Stimulated activated CD4-positive, alpha-beta T cell treated with anti-CD3 and anti-CD28 coated beads, Interleukin-2, amount 100 ng/mL, for 4 hours (primary cell): ENCODE measurements at places on chromosomes 2 and 18.

DNA sequence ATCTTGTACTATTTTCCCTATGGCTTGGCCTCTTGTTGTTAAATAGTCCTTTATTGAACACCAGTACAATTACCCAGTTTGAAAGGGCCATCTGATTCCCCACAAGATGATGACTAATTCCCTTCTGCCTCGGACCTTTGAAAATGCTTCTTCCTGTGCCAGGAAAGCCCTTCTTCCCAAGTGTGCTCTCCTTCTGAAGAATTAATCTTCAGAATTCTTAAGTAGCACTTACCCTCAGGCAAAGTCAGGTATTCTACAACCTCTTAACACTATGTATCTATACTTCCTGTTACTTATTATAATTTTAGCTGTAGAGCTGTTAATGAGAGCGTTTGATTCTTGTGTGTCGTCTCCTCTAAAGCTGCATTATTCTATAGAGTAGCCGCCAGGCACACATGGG, 28.6 kb upstream of the MEX3C start:
- DNase-seq: no peak

- DNase-seq: no peak
These were observed 15.7 kb downstream of the SOWAHC start for GRCh38 chr2:109629867-109630266.

GRCh38 chr2:10378189-10378588, 69.9 kb downstream of the ODC1 start:
- DNase-seq: no peak

- peak; percentile 15 for DNase-seq
These were observed 163.5 kb upstream of the CXCR4 start for GRCh38 chr2:136281281-136282114.

DNA sequence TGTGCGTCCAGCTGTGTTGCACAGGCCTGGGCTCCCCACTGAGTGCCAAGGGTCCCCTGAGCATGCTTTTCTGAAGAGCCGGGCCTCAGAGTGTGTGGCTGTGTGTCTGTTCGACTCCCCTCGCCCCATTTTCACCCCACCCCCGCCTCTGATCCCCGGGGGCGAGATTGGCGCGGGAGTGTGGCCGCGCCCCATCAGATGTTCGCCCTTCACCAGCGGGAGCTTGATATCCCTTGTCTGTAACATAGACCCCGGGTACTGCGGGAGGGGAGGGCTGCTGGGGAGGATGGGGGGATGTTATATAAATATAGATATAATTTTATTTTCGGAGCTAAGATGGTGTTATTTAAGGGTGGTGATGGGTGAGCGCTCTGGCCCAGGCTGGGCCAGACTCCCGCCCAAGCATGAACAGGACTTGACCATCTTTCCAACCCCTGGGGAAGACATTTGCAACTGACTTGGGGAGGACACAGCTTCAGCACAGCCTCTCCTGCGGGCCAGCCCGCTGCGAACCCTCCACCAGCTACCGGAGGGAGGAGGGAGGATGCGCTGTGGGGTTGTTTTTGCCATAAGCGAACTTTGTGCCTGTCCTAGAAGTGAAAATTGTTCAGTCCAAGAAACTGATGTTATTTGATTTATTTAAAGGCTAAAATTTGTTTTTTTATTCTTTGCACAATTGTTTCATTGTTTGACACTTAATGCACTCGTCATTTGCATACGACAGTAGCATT, 1.5 kb downstream of the RHOB start:
- DNase-seq: no peak

DNA sequence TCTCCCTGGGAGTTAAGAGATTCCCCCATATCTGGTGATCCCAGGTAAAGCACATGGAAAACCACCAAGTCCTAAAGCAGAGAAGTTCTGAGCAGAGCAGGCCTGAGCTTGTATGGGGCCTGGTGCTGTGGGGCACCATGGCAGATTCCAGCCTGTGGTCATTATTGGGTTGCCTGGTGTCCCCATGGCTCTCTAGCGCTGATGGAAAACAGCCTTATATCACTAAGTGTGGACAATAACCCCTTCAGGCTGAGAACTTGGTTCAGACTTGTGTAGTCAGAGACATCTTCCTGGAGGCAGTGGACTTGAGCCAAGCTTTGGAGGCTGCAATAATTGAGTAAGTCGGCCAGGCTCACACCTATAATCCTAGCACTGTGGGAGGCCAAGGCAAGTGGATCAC, 96.8 kb downstream of the MCFD2 start:
- no peak for DNase-seq

- DNase-seq: no peak
These were observed 65.5 kb downstream of the CCBE1 start for GRCh38 chr18:59631583-59632181.

- DNase-seq: no peak
These were observed 2.5 kb downstream of the CRIM1 start for GRCh38 chr2:36357847-36358659.

DNA sequence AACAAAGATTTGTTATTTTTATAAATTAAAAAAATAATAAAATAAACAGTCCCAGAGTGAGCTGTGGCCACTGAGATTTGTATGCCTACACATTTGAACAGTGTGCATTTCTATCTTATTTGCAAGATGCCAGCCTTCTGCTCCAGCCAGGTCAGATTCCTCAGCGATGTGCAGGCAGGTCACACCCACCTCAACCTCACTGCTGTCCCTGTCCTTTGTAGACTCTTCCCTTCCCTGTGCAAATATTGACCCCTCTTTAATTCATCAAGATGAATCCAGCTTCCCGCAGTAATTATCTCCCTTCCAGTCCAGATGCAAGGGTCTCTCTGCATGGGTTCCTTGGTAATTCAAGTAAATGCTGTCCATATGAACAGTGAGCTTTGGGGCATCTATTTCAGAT, 256.2 kb downstream of the PIEZO2 start:
- DNase-seq: no peak

DNA sequence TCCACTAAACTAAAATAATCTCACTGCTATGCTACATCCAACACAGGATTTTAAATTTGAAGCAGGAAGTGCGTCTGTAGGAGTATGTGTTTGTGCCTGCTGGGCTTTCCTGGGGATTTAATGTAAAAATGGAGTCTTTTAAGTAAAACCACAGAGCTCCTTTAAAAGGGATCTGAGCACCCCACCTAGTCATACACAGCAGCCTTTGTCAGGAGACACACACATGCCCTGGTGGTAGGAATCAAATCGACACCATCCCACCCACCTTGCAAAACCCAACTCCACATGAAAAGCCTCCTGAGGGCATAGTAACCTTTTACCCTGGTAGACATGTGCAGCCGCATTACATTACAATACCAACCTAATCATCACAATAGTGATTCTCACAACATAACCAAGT, 29.1 kb downstream of the UXS1 start:
- no peak for DNase-seq

- no peak for DNase-seq
These were observed 475.2 kb upstream of the UBE2E3 start for GRCh38 chr2:180505203-180505602.

DNA sequence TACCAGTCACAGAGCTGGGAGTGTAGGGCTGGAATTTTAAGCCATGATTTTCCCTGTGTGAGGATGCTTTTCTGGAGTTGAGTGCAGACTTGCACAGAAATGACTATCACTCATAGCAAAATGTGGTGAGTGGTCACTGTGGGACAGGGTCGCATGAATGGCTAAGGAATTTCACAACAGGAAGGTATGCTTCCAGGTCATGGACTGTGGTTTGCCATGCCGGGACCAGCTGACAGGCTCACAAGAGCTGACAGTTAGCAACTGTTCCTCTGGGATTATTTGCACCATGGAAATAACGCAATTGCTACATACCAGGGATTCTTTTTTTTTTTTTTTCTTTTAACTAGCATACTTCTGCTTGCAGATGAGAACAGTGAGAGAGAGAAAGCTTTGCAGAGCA, 3.8 kb upstream of the UXS1 start:
- no peak for DNase-seq

DNA sequence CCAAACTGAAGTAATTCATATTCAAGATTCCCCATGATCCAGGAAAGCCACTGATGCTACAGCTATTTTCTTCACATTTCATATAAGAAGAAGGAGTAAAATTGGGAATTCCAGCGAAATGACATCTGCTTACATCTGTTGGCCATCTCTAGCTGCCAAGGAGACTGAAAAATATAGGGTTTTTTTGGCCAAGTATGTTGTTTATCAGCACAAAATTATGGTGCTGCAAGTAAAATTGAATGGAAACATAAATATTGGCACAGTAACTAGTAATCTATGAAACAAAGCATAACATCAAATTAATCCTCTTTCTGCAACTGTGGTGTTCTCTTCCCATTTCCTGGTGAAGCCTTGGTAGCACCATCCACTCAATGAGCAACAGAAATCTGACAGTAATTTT, 649.5 kb upstream of the ZNF804A start:
- DNase-seq: no peak

DNA sequence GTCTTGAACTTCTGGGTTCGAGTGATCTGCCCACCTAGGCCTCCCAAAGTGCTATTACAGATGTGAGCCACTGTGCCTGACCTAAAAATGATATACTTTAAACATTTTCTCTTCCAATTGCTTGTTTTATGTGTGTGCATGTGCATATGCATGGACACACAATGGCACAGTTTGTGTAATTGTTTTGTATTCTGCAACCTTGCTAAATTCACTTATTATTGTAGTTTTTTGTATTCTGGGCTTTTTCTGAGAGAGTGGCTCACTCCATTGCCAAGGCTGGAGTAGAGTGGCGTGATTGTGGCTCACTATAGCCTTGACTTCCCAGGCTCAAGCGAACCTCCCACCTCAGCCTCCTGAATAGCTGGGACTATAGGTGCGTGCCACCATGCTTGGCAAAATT, 8.1 kb downstream of the HAT1 start:
- DNase-seq: no peak
